ENCODE measurements at places on chromosomes 5 and 9.
A peak's percentile ranks its signal among the peaks of the same experiment; 100 is the strongest.

GRCh38 chr5:108280248-108280647, 101.7 kb downstream of the FBXL17 start:
- DNase-seq, result no peak

DNA sequence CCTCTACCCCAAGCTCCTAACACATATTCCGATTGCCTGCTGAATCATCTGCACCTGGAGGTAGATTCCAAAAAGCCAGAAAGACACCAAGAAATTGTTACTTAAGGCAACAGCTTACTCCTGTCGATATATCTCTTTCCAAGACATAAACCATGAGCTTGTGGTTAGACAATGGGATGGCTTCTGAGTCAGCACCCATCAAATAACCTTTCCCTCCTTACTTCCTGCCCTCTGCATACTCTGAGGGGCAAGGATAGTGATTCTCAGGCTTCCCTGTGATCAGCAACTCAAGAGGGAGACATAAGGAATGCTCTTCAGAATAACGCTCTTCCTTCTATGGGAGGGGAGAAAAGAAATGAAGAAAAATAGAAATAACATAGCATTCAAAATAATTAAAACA, 70.9 kb downstream of the TMEM215 start:
- DNase-seq, result no peak

GRCh38 chr9:127991757-127992274, 11.0 kb upstream of the EEIG1 start:
- DNase-seq, result no peak

- no peak for DNase-seq
These were observed 39.8 kb upstream of the NUDT12 start for GRCh38 chr5:103602438-103602837.

- DNase-seq, result no peak
These were observed 171.5 kb upstream of the NREP start for GRCh38 chr5:111928511-111928910.

GRCh38 chr9:132447902-132448301, 37.9 kb downstream of the CFAP77 start:
- no peak for DNase-seq

GRCh38 chr5:107990881-107991810, 320.4 kb upstream of the EFNA5 start:
- DNase-seq, result no peak

- no peak for DNase-seq
These were observed 719.2 kb upstream of the CTNND2 start for GRCh38 chr5:12623408-12623807.

- DNase-seq, result no peak
These were observed 103.5 kb downstream of the SPRY4 start for GRCh38 chr5:142221091-142221860.

DNA sequence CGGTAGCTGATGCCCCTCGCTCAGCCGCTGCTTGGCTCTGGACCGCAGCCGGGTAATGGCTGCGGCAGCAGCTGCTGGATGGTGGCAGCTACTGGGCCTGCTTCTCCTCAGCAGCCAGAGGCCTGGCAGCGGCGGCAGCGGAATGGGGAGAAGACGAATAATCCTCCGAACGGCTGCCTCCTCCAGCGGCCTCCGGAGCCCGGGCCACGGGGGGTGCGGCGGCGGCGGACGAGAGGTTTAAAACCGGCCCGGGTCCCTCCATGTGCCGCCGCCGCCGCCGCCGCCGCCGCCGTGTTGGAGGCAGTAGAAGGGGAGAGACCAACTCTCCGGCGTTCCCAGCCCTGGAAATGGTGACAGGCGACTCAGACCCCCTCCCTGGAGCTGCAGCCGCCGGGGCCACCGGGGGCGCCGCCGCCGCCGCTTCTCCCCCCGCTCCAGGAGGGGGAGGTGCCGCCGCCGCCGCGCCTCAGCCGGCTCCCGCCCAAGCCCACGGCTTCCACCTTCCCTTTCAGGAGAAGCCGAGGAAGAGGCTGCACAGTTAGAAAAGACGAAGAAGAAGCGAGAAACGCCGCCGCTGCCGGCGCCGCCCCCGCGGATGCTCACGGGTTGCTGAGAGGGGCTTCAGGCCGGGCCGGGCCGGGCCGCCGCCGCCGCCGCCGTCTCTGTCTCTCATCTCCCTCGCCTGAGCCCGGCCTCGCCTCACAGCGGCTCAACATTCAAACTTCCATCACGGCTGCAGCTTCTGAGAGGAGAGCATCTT, 118.4 kb upstream of the PRSS3 start:
- DNase-seq, result peak; percentile 17

DNA sequence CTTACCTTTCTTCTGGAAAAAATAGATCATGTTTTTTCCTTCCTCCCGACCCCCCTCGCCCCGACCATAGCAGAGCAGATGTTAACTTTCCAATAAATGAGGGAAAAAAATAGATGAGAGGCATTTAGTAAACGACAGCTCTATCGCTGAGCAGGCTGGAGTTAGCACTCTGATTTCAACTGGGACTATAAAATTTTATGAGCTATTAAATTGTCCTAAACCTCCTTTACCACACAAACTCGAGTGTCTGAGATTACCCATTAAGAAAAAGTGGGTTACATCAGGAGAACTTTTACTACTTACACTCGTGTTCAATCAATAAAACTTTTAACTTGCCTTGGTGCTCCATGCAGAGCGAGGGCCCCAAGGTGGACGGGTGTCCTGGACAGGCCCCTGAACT, 59.8 kb upstream of the RNU6ATAC start:
- DNase-seq, result no peak

GRCh38 chr9:26811106-26811505, 81.5 kb downstream of the CAAP1 start:
- no peak for DNase-seq

DNA sequence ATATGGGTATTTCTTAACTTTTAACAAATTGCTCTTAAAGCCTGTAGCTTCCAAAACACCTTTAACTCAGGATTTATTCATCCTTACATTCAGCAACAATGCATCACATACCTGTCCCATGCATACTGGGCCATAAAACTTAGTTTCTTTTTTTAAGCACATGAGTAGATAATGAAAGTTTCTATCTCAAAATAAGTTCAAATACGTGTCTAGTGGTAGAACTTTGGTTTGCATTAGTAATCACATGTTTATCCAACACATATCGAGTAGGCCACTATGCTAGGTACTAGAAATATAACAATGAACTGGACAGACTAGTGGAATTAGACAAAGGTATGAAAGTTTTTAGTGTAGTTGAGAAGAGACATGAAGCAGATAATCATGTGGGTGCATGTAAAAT, 99.6 kb downstream of the DOCK2 start:
- no peak for DNase-seq

DNA sequence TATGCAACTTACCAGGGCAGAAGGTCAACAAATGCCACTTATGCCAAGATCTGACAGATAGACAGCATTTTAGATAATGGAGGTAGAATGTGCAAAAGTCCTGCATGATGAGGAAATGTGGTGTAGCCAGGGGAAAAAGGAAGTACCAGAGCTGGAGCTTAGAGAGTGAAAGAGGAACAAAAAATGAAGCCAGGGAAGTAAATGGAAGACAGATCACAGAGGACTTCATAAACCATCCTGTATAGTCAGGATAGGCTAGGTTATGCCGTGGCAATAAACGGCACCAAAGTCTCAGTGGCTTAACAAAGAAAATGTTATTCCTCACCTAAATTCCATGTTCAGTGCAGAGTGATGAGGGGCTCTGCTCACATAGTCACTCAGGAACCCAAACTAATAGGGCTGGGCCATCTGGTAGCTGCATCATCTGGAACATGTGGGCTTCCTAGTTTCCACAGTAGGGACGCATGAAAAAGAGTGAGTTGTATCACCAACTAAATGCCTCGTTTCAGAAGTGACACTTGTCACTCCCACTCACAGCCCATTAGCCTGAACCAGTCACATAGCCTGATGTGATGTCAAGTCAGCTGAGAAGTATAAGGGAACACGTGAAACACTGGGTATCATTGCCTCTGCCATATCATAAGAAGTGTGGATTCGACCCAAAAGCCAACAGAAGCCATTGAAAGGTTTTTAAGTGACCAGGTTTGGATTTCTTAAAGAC, 70.3 kb downstream of the SH3RF2 start:
- DNase-seq, result no peak

- DNase-seq, result no peak
These were observed 49.8 kb downstream of the RAD23B start for GRCh38 chr9:107332883-107333282.

- no peak for DNase-seq
These were observed 704 bp downstream of the CCDC112 start for GRCh38 chr5:115295777-115296123.

- no peak for DNase-seq
These were observed 284.8 kb upstream of the GRAMD2B start for GRCh38 chr5:126138281-126138931.

DNA sequence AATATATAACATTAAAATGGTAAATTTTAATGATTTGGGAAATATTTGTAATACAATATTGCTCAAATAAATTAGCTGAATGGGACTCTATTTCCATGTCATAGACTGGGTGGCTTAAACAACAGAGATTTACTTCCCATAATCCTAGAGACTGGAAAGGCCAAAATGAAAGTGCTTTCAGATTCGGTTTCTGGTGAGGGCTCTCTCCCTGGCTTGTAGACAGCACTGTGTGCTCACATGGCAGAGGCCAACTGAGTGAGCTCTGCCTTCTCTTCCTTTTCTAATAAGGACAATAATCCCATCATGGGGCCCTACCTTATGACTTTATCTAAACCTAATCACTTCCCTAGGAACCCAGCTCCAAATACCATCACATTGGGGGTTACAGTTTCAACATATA, 196.2 kb downstream of the MARCHF11 start:
- DNase-seq, result no peak

- DNase-seq, result no peak
These were observed 32.9 kb downstream of the TRPC7 start for GRCh38 chr5:136332223-136333015.

GRCh38 chr5:144472221-144472620, 301.5 kb downstream of the KCTD16 start:
- no peak for DNase-seq

- no peak for DNase-seq
These were observed 43.9 kb upstream of the RNF130 start for GRCh38 chr5:180115326-180116076.

- no peak for DNase-seq
These were observed 9.0 kb downstream of the ADAMTS16 start for GRCh38 chr5:5149154-5149553.

DNA sequence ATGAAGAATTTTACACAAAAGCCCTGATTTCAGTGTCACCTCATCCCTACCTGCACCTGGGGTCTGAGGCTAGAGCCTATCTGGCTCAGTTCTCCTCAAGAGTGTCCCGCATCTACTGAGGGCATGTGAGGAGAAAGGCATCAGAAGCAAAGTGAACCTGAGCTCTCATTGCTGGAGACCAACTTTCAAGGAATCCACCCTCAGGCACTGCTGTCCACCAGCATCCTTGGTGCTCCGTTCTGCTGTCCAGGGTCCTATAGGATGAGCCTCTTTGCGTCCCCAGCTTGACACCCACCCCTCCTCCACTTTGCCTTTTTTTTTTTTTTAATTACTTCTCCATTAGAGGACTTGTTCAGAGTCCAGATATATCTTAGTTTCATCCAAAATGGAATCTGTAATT, 49.5 kb downstream of the CAMSAP1 start:
- DNase-seq, result no peak

DNA sequence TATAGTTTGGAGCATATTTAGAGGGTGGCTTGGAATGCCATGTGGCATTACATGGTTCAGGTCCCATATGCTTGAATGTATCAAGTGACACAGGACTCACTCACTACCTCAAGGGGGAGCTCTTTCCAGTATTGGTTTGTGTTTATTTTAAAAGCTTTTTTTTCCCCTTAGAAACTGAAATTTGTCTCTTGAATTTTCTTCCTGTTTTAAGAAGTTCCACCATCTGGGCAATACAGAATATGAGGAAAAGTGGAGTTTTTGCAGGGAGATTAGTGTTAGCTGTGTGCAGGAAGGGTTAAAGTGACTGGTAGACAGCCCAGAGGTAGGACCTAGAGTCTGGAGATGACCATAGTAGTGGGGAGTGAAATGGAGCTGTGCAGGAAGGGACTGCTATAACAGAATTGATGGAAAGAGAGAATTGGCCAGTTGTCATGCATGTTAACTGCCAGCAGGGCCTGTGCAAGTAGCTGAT, 36.6 kb downstream of the CTNNA1 start:
- DNase-seq, result peak; percentile 39

GRCh38 chr5:100758306-100758705, 144.8 kb downstream of the ST8SIA4 start:
- DNase-seq, result no peak

GRCh38 chr9:110083866-110084265, 124.1 kb downstream of the C9orf152 start:
- DNase-seq, result no peak

DNA sequence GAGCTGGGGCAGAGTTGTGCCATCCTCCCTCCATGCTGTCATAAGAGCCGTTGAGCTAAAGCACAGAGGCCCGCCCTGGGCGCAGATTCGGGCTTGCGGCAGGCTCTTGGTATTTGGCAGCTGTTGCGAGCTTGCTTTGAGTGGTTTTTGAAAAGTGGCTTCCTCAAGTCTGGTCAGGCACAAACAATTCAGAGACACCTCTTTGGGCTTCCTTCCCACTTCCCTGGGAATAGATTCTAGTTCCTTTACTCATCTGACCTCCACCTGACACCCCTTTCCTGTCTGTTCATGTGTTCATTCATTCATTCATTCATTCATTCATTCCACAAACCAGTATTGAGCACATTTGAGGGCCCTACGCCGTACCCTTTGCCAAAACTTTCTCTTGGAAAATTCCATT, 27.4 kb downstream of the NCS1 start:
- peak; percentile 35 for DNase-seq

DNA sequence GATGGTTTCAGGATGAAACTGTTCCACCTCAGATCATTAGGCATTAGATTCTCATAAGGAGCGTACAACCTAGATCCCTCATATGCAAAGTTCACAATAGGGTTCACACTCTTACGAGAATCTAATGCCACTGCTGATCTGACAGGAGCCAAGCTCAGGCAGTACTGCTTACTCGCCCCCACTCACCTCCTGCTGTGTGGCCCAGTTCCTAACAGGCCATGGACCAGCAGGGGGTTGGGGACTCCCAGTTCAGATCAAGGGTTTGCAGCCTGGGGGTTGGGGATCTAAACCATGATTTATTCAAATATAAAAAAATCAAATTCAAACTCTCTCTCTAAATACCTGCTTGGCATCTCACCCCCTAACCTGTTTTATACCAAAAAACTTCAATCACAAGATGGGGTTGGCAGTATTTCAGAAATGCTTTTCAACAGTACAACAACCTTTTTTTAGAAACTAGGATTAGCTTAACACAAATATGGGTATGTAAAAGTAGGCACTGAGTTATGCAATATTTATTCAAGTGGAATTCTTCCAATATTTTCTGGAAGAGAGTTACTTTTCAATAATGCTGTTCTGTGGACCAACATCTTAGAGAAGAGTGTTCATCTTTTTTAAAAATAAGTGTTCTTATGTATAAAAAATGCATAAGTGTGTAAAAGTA, 30.1 kb upstream of the SLC12A2 start:
- peak; percentile 16 for DNase-seq

DNA sequence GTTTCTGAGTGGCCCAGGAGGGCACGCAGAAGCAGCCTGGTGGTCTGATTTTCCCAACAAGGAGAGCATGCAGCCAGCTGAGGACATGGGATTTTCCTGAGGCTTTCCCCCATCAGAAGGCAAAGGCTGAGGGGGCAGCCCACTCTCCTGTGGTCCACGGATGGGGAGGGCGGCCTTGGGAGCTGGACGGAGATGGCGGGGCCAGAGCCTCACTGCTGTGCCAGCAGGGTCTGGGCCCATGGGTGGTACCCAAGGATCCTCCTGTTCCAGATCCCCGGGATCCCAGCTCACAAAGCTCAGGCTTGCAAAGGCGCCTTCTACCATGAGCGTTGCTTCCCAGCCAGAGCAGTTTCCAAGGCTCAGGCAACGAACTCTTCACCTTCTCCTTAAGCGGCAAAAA, 39.0 kb upstream of the SLC12A7 start:
- DNase-seq, result no peak

GRCh38 chr5:124460642-124461041, 285.8 kb downstream of the ZNF608 start:
- DNase-seq, result no peak
